ENCODE measurements at places on chromosomes 3 and 15.

- no peak for DNase-seq
These were observed 60.3 kb upstream of the PPP2R3A start for GRCh38 chr3:135905058-135905724.

DNA sequence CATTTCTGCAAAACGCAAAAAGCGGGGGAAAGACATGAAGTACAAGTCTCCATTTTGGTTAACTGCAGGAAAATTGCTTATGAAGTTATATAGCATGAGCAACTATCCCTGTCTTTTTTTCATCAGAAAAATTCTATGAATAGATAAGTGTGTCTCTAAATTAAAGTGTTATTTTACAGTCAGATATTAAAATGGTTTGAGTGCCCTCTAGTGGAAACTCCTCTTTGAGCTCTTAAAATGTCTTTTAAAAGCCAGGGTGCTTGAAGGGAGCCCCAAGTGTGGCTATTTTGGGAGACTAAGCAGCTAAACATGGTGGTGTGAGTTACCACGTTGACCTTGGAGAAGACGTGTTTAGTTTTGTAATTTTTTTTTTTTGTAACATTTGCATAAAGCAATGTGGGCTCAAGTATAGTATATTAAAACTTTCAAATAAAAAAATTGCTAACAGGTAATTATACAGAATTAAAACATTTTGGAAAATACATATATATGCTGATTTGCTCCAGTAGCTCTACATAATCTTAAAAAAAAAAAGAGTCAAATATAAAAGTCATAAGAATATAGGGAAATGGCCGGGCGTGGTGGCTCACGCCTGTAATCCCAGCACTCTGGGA is 77.2 kb downstream of the PPP2R3A start:
- no peak for DNase-seq

DNA sequence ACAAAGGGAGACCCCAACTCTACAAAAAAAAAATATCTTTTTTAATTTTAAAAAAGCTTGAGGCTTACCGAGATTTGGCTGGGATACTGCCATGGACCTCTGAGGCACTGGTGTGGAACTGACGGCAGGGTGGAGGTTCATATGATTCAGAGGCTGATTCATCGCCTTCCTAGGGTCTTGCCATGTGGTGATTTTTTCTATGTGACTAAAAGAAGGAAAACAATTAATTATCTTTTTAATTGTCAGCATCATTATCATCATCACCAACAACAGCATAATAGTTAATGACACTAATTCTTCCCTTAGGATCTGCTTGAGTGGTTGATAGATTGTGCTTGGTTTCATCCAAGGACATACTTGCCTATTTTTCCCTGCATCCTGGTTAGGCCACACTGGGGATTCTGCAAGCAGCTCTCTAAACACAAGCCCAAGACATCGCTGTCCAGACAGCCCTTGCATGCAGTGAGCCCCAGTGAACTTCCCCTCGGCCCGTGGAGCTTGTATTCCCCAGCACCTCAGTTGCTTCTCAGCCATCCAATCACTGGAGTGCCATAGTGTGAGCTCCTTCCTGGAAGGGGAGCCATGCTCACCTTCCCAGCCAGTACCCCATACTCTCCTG is 84.9 kb downstream of the WWTR1 start:
- DNase-seq, result no peak

- no peak for DNase-seq
These were observed 1234.7 kb downstream of the ROBO2 start for GRCh38 chr3:78274475-78275065.

GRCh38 chr15:35481992-35482391 is 64.0 kb downstream of the DPH6 start:
- DNase-seq, result no peak

DNA sequence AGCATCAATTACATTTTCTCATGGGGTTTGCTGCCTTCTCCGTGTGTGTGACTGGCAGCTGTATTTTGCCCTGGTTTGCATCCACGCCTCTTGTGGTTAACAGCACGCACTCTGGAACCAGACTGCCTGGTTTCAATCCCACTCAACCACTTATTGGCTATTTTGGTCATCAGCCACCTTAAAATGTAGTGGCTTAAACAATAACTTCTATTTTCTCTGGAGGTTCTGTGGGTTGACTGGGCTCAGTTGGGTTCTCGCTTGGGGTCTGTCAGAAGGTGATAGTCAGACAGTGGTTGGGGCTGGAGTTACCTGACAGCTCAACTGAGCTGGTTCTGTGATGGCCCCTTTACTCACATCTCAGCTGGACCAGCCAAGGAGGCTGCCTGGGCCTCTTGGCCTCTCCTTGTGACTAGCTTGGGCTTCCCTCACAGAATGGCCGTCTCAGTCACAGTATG is 36.8 kb downstream of the EHD4 start:
- DNase-seq, result no peak
